Glomerular endothelial cell (primary cell): ENCODE measurements at places on chromosomes 13 and 19. TPM values are rescaled to one million over a fixed set of nuclear protein-coding genes. Genes with fewer than 3 reads are reported as not detected.

The SLC6A16 gene
- total RNA-seq, result 1.3 and 2.3 TPM in 2 replicates

The ZNF555 gene
- 5.8 and 9.1 TPM in 2 replicates for total RNA-seq

The UNC13A gene
- 0.19 and 0.70 TPM in 2 replicates for total RNA-seq

The NXNL1 gene
- total RNA-seq, result not detected in 2 replicates

The PSG6 gene
- not detected in 2 replicates for total RNA-seq

The THSD8 gene
- total RNA-seq, result not detected in 2 replicates
